ENCODE measurements at places on chromosomes 2 and 18.
A peak's percentile ranks its signal among the peaks of the same experiment; 100 is the strongest.

- no peak for DNase-seq
These were observed 1.6 kb downstream of the SETBP1 start for GRCh38 chr18:44682201-44682870.

DNA sequence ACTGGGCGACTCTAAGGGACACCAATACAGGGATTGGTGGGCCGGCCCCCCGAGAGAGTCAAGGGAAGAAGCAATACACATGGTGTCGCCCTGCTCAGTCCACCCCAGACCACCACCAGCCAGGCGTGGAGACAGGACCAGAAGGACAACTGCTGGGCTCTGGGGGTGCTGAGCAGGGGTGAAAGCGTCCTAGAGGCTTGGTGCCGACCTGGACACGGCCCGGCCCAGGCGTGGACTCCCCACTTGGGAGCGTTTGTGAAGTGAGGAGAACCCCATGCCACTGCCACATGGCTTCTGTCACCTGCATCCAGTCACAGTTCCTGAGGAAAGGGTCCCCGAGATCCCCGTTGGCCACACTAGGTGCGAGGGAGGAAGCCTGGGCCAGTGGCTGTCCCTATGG, 35.4 kb upstream of the ITM2C start:
- DNase-seq = no peak

DNA sequence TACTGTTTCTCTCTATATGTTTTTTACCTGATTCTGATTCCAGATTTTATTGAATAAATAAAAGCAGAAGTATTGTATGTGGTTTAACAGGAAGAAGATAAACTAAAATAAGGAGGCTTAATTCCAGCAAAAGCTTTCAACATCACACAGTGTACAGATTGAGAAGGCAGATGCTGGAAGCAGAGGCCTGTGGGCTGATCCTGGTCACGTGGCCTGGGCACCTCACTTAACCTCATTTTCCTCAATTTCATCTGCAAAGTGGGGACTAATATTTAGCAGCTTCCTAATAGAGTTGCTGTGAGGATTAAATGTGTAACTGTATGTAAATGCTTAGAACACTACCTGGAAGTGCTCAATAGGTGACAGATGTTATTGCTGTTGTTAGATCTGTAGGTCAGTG, 58.0 kb downstream of the CDCA7 start:
- DNase-seq = no peak

GRCh38 chr2:30239308-30239985, 8.1 kb downstream of the LBH start:
- DNase-seq = peak; percentile 66

- no peak for DNase-seq
These were observed 424.4 kb downstream of the DSEL start for GRCh38 chr18:67092141-67092540.

DNA sequence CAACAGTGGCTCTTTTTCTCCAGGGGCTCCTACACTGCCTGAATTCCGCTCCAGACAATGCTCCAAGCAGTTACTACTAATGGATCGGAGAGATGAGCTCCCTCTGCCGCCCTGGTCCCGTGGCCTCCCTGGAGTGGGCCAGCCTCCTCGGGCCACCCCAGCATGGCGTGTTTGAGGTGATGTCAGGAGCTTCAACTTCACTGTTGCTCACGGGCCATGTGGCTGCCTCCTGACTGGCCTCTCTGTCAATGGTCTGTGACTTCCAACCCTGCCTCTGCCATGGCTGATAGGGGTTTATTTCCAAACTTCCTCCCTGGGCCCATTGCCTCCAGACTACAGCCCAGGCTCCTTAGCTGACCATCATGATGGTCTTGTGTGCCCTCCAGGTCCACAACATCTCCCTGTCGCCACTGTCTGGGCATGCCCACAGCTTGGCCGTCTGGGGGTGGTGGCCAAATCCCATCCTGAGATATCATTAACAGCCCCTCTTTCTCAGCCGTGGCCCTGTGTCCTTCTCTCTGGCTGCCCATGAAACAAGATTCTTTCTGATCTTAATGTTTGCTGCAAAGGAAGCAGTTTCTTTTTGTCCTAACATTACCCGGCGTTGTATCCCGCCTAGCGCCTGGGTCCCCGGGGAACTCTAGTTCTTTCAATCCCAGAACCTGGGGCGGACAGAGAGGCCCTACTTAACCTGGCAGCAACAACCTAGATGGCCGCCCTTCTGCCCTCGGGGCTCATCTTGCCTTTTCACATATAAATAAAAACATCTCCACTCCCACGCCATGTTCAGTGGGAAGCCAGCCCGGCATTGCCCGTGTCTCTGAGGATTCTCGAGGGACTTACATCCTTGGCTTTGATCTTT, 38.1 kb downstream of the ATOH8 start:
- DNase-seq = no peak

- DNase-seq = no peak
These were observed 478.9 kb downstream of the EIPR1 start for GRCh38 chr2:2898744-2899143.
